Endothelial cell (in vitro differentiated cells): ENCODE measurements at places on chromosomes 16 and 17. TPM values are rescaled to one million over a fixed set of nuclear protein-coding genes. Genes with fewer than 3 reads are reported as not detected.

GRCh38 chr16:23771027-23771426 is 16.2 kb downstream of the CHP2 start:
- H3K27ac ChIP-seq: no peak overlapping the region
- H3K36me3 ChIP-seq: no peaks in the 10 kb centered on the region
- no peak overlapping the region for H3K4me3 ChIP-seq
- peaks cover 1% of the 10 kb centered on the region for H3K27me3 ChIP-seq
- H3K4me1 ChIP-seq: no peaks in the 10 kb centered on the region
- no peak for DNase-seq

- no peak overlapping the region for H3K27ac ChIP-seq
- H3K27me3 ChIP-seq: peaks cover 3% of the 10 kb centered on the region
- peaks cover 6% of the 10 kb centered on the region for H3K4me1 ChIP-seq
- no peak for DNase-seq
Observed at GRCh38 chr17:40666331-40666730, 1.4 kb upstream of the KRT222 start.

- no peaks in the 10 kb centered on the region for H3K36me3 ChIP-seq
- H3K4me3 ChIP-seq: no peak overlapping the region
- no peaks in the 10 kb centered on the region for H3K4me1 ChIP-seq
- peaks cover 2% of the 10 kb centered on the region for H3K27me3 ChIP-seq
- no peak for DNase-seq
- H3K27ac ChIP-seq: no peak overlapping the region
Observed at GRCh38 chr16:89026121-89026612, 49.2 kb upstream of the CBFA2T3 start.

DNA sequence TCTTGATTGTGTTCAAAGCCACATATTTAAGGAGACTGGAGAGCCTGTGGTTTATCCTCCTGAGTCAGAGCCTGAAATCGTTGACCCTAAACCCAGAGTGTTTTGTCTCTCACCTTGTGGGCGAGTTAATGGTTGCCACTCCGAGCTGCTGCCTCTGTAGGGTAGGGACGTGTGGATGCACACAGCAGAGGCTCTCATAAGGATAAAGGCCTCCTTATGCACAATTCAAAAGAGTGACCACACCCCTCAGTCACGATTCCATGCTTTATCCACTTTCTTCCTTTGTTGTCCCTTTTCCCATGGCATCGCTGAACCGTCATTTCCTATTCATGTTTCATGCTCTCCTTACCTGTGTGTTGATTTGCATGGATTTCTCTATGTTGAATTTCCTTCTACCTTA is 805.0 kb upstream of the RBFOX1 start:
- no peaks in the 10 kb centered on the region for H3K4me1 ChIP-seq
- H3K4me3 ChIP-seq: no peak overlapping the region
- no peak overlapping the region for H3K27ac ChIP-seq
- H3K36me3 ChIP-seq: no peaks in the 10 kb centered on the region
- DNase-seq: no peak

AGRP gene
- not detected for total RNA-seq

DNA sequence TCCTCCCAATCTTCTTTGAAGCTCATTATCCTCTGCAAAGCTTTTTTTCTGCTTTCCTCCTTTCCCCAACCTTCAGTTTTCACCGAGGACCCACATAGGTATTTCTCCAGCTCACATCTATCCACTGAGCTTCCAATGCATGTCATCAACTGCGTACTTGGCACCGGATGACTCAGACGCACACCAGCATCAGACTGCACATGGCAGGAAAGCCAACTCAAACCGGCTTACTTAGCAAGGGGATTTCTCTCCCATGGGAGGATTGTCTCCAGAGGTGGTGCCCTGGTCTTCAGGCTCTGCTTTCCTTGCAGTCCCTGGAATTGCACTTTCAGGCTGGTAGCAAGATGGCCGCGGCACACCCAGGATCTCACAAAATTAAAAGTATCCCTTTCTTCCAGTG is 1.7 kb upstream of the AKTIP start:
- peak overlapping the region; percentile 97 for H3K27ac ChIP-seq
- H3K27me3 ChIP-seq: peaks cover 5% of the 10 kb centered on the region

DNA sequence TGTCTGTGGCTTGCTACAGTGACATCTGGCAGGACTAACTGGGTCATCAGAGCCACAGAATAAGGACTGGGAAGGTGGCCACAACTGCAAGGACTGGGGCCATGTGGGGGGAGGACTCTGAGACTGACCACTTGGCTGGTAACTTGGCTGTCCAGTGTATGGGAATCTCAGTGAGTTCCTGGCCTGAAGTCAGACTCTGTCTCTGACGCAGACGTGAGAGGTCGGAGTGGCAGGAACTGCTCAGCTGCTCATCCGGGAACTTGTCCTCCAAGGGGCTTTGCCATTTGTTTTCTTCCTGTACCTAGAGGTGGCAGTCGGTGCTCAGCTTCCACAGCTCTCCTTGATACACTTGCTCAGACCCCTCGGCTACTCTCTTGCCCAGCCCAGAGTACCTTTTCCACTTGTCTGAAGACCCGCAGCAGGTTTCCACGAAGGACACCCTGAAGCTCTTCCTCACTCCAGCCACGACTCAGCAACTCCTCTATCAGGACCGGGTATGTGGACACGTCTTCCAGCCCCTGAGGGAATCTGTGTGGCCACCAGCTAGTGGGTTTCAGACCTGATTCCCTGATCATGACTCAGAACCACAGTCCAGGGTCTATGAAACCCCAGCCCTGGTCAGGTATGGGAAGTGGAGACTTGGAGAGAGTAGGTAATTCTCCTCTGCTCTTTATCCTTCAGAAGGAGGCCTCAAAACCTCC is 7.3 kb upstream of the DPEP3 start:
- DNase-seq: no peak
- H3K27me3 ChIP-seq: peaks cover 14% of the 10 kb centered on the region
- peak overlapping the region; percentile 64 for H3K27ac ChIP-seq
- peaks cover 23% of the 10 kb centered on the region for H3K4me1 ChIP-seq
- H3K4me3 ChIP-seq: no peak overlapping the region
- peaks cover 5% of the 10 kb centered on the region for H3K36me3 ChIP-seq

GRCh38 chr17:68457168-68457538 is at the start of gene WIPI1:
Gene WIPI1 (minus strand): TSS chr17:68457496. CDS start chr17:68457421, 75 bp downstream.
- peaks cover 8% of the 10 kb centered on the region for H3K27me3 ChIP-seq
- H3K4me1 ChIP-seq: peaks cover 37% of the 10 kb centered on the region
- H3K36me3 ChIP-seq: no peaks in the 10 kb centered on the region
- peak within 1 kb of the TSS; percentile 93 for H3K27ac ChIP-seq
- peak within 1 kb of the TSS; percentile 99 for H3K4me3 ChIP-seq

DNA sequence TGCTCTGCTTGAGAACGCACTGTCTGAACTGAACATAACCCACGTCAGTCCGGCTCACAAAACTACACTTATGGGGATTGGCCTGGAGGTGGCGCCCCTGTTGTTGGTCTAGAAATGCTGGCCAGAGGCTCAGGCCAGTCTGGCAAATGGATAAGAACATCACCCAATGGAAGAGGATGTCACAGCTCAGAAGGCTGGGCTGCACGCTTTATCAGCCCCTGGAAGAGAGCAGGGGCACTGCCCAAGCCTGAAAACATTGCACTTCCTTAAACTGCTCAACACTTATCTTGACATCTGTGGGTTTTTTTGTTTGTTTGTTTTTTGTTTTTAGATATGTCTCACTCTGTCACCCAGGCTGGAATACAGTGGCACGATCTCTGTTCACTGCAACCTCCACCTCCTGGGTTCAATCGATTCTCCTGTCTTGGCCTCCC is 24.8 kb upstream of the BPTF start:
- no peak overlapping the region for H3K27ac ChIP-seq
- H3K4me3 ChIP-seq: no peak overlapping the region
- peaks cover 2% of the 10 kb centered on the region for H3K27me3 ChIP-seq
- peak; percentile 82 for DNase-seq

TPSB2 gene
- not detected for total RNA-seq

CDRT15 gene
- total RNA-seq: not detected

DNA sequence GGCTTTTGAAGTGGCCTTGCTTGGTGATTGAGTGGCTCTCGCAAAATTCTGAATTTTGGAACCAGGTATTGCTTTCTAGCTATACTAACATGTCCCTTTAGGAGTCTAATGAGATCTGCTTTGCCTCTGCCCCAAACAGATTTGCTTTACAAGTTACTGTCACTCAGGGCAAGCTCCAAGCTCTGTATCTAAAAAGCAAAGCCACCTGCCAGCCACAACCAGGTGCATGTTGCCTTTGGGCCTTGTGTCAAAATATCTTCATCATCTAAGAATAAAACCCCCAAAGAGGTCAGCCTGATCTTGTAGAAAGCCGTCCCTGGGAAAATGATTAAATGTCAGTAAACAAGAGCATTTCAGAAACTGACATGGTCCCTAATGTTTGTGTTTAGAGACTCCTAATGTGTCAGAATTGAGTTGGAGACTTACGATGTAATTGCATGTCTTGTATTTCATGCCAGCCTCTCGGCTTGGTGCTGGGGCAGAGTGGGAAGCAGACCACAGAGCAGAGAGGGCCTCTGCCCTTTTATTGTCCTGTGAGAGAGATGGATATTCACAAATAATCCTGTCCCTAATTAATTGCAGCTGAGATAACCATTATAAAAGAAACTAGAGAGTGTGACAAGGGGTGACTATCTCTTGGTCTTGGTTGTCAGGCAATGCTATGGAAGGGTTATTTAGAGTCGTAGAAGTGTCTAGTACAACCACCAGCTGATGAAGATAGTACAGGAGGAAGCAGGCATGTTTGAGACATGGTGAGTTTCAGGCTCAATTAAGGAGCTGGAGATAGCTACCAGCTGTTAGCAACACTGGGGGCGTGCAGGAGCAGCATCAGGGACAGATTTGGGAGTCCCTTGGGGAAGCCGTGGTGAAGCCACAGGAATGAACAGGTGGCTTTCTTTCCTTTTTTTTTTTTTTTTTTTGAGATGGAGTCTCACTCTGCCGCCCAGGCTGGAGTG is 90.7 kb downstream of the PITPNC1 start:
- H3K36me3 ChIP-seq: no peaks in the 10 kb centered on the region
- H3K27me3 ChIP-seq: peaks cover 7% of the 10 kb centered on the region
- H3K4me1 ChIP-seq: peaks cover 38% of the 10 kb centered on the region

DNA sequence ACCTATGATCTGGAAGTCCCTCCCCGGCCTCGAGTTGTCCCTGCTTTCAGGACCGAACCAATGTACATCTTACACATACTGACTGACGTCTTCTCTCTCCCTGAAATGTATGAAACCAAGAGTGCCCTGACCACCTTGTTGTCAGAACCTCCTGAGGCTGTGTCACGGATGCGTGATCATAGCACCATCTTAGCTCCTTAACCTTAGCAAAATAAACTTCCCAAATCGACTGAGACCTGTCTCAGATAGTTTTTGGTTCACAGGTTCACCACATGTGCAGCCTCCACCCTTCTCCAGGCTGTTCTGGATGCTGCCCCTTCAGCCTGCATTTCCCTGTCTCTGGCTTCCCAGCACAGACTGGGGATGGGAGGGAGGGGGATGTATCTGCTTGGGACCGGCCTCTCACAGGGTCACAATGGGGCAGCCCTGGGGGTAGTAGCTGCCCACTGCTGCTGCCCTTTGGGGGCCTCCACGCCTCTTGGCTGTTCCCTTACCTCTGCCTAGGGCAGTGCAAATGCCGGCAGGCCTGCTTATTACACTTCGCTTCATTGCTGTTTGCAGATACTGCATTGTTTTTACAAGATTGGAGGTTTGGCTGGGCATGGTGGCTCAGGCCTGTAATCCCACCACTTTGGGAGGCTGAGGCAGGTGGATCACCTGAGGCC is 69.8 kb downstream of the NT5M start:
- H3K27me3 ChIP-seq: peaks cover 1% of the 10 kb centered on the region
- no peak overlapping the region for H3K27ac ChIP-seq
- no peak overlapping the region for H3K4me3 ChIP-seq
- H3K4me1 ChIP-seq: no peaks in the 10 kb centered on the region
- no peaks in the 10 kb centered on the region for H3K36me3 ChIP-seq

TRIM72 gene
- 0.18 TPM for total RNA-seq

- peaks cover 9% of the 10 kb centered on the region for H3K27me3 ChIP-seq
- peaks cover 16% of the 10 kb centered on the region for H3K4me1 ChIP-seq
- no peak overlapping the region for H3K4me3 ChIP-seq
- peaks cover 31% of the 10 kb centered on the region for H3K36me3 ChIP-seq
- no peak overlapping the region for H3K27ac ChIP-seq
Observed at GRCh38 chr17:74785096-74785980, 9.2 kb upstream of the NAT9 start.

PIK3R5 gene
- total RNA-seq: 14.5 TPM

NUPR1 gene
- not detected for total RNA-seq

GRCh38 chr17:18093616-18094408 is 6.1 kb downstream of the DRG2 start:
- peaks cover 4% of the 10 kb centered on the region for H3K4me1 ChIP-seq
- peak overlapping the region; percentile 60 for H3K4me3 ChIP-seq
- H3K36me3 ChIP-seq: peaks cover 27% of the 10 kb centered on the region
- H3K27ac ChIP-seq: no peak overlapping the region
- H3K27me3 ChIP-seq: no peaks in the 10 kb centered on the region
- DNase-seq: no peak

LRRC37A3 gene
- total RNA-seq: 31.8 TPM

- no peaks in the 10 kb centered on the region for H3K4me1 ChIP-seq
- no peak overlapping the region for H3K27ac ChIP-seq
- peaks cover 39% of the 10 kb centered on the region for H3K36me3 ChIP-seq
- H3K4me3 ChIP-seq: peak overlapping the region; percentile 42
Observed at GRCh38 chr17:80311216-80311827, 50.7 kb downstream of the RNF213 start.

DNA sequence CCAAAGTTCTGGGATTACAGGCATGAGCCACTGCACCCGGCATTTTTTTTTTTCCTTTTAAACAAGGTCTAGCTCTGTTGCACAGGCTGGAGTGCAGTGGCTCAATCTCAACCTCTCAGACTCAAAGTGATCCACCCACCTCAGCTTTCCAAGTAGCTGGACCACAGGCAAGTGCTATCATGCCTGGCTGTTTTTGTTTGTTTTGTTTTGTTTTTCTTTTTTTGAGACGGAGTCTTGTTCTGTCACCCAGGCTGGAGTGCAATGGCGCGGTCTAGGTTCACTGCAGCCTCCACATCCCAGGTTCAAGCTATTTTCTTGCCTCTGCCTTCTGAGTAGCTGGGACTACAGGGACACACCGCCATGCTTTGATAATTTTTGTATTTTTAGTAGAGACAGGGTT is 19.1 kb upstream of the ZC3H7A start:
- H3K4me3 ChIP-seq: no peak overlapping the region
- H3K36me3 ChIP-seq: no peaks in the 10 kb centered on the region
- peaks cover 1% of the 10 kb centered on the region for H3K27me3 ChIP-seq
- no peak overlapping the region for H3K27ac ChIP-seq

RSKR gene
- total RNA-seq: 25.1 TPM

GPR142 gene
- 0.18 TPM for total RNA-seq

CCL5 gene
- not detected for total RNA-seq

GRCh38 chr17:80691784-80692183 is 147.1 kb downstream of the RPTOR start:
- DNase-seq: no peak
- no peaks in the 10 kb centered on the region for H3K27me3 ChIP-seq
- peaks cover 5% of the 10 kb centered on the region for H3K36me3 ChIP-seq
- no peak overlapping the region for H3K27ac ChIP-seq
- no peak overlapping the region for H3K4me3 ChIP-seq

ACSM5 gene
- total RNA-seq: not detected

HSD17B2 gene
- total RNA-seq: not detected
